ENCODE measurements at places on chromosomes 7 and 10.

- DNase-seq, result no peak
Observed at GRCh38 chr10:33212061-33212748, 122.3 kb downstream of the NRP1 start.

- DNase-seq, result no peak
Observed at GRCh38 chr7:149713061-149713730, 60.2 kb downstream of the ZNF467 start.

DNA sequence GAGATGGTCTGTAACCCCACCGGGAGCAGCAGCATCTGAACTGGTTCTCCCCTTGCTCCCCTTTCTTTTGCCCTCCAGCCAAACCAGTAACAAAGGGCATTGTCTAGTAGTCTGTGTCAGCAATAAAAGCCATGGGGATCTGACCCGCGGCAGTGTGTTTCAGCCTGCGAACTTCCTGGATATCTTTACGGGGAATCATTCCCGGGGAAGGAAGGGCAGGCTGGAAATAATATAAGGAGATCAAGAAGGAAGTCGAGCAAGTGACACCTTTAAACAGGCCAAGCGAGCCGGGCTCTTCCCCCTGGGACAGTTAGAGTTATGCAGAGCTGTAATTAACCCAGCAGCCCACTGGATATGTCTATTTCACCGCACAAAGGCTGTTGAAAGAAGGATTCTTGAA is 661.2 kb upstream of the GALNT17 start:
- DNase-seq, result no peak

DNA sequence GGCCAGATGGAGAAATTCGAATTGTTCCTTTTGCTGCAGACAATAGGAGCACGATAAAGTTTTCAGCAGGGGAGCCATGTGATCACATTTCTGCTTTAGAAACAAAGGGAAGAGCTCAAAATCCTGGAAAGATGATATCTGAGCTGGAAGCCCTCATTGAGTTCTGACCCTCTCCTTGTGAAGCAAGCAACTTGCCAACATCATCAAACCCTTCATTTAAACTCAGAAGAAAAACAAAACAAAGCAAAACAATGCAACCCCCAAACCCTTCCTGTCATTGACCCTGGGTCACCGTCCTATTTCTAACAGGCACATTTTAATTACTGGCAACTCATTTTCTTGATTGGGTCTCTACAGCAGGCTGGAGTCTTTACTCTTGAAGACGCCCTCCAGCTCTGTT is 198.3 kb upstream of the ZNF32 start:
- no peak for DNase-seq

DNA sequence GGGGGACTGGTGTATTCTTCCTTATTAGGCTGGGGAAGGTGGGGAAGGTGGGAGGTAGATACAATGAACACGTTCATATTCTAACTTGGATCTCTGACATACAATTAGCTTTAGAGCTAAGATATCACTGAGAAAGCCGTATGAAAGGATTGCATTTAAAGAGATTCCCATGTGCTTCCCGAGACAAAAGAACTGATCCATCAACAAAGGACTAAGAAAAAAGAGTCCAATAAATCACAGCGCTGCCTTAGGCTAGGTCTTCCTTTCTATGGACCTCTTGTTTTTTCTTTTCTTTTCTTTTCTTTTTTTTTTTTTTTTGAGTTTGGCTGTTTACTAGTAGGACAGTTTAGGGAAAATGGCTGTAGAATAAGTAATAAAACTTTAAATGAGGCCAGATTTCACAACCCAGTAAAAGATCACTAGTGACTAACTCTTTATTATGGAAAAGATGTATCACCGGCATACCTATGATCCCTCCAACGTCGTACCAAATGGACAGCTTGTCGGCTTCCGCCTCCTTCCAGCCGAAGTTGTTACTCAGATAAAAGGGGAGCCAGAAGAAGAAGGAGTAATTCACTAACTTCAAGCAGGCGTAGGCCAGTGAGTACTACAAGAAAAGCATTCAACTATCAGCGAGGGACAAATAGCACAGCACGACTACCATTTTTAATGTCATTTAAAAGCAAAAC is 50.0 kb downstream of the SLC37A3 start:
- DNase-seq, result no peak

- DNase-seq, result no peak
Observed at GRCh38 chr10:103720328-103720963, 134.9 kb downstream of the SH3PXD2A start.

DNA sequence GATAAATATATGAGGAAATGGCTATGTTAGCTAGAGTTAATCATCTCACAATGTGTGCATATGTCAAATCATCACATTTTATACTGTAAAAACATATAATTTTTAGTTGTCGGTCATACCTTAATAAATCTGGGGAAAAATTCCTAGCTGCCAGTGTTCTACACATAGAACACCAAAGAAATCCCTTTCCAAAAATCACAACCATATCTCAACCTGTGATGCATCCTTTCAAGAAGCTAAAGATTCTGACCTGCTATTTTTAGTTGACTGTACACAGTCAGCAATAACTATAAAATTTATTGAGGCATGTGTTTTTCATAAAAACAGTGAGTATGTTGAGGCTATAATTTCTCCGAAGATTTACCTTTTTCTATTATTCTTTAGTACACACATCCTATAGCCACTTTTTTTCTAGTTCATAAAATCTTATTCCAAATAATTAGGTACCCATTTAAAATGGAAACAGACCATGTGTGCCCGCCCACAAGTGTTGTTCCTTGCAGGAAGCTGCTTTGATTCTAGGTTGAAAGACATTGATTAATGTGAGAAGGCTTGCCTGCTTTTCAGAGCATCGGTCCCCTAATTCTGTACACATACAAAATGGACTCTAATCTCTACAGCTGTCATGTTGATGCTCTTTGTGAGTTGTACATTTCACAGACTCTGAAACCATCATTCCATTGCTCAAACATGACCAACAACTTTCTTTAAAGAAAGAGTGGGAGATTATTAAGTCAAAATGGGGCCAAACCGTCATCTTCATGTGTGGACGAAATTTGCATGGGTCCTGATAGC is 117.5 kb upstream of the LRRN3 start:
- no peak for DNase-seq

DNA sequence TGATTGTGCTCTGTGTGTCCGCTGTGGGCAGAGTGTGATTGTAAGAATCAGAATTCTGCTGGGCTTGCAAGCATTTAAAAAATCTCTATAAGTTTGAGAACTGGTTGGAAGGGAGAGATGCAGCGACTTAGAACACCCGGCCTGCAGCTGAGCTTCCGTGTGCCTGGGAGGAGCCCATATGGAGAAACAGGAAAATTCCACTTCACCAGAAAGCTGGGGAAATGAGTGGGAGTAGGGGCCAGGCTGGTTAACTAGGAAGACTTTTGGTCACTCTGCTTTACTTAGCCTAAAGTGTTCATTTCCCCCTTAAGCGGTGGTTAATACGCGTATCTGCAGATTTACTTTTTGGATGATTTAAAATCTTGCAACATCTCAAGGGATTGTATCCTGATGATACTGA is 72.2 kb downstream of the TCF7L2 start:
- DNase-seq, result no peak

DNA sequence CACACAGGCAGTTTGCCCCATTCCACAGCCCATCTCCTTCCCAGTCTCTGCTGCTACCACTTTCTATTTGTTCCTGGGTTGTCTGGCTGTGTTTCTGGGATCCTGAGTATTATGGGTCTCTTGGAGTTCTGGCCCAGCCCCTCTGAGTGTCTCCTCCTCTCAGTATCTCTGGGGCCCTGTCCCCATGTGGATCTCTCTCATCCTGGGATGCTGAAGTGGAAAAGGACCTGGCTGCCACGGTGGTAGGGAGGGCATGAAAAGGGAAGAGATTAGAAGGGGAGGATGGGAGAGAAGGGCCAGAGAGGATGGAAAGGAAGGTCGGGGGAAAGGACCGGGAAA is 54.5 kb upstream of the LBX1 start:
- no peak for DNase-seq

DNA sequence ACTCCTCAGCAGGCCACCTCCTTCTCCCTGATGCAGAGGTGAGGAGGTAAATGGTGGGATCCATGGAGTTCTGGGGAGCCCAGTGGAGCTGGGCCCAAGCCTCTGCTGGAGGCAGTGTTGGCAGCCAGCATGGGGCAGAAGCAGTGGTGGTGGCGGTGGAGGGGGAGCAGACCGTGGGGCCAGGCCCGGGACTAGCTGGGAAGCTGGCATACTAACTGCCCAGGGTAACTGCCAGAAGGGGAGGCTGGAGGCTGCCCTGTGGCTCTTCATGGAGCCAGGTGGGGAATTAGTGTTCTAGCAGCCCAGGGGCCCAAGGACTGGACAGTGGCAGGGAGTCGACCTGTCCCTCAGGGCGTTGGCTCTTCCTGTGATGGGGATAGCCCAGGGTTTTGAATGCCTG is 16.1 kb upstream of the SMARCD3 start:
- no peak for DNase-seq

GRCh38 chr7:79909176-79909575 is 225.5 kb upstream of the GNAI1 start:
- DNase-seq, result no peak

DNA sequence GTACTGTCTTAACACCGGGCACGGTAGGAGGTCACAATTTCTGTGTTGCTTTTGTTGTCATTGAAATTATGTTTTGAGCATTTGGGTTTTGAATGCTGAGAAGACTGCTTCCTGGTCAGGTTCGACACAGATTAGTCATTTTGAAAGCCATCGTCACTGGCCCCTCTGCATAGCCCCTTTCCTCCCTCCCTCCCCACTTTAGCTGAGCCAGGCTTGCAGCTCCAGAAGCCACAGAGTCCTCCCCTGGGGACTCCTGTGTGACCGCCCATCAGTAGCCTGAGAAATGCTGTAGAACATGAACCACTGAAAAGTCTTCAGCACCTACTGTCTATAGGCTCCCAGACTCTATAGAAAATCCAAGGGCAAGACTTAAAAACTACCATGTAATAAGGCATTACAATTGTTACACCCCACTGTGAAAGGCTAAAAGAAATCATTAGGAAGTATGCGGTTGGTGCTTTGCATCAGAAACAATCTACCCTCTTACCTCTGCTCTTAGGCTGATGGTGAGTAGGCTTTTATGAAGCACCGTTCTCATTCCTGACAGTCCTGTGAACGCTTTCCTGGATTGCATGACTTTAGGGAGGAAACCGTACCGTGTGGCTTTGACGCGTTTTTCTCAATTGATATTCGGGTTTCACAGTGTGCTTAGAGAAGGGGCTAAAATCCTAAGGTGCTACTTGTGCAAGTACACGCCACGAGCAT is 24.8 kb downstream of the JCAD start:
- DNase-seq, result no peak

- no peak for DNase-seq
Observed at GRCh38 chr7:87339373-87339897, 6.0 kb upstream of the CROT start.

DNA sequence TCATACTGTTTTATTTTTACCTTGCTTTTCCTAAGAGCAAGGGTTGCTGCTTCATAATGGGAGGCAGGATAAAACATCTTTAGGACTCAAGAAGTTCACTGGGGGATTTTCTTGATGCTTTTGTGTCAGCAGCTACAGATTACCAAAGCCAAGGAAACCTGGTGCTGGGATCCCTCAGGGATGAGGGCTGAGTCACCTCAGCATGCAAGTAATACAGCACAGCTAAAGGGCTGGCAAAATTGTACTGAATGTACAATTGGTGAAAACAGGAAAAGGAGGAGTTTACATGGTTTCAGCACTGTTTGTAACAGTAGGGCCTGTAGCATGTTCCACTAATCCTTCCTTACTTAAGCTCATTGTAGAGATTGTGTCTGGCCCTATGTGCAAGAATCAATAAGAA is 1056.8 kb downstream of the SORCS1 start:
- no peak for DNase-seq

GRCh38 chr10:76645341-76645740 is 992.3 kb downstream of the KCNMA1 start:
- no peak for DNase-seq

- DNase-seq, result no peak
Observed at GRCh38 chr10:54284526-54285193, 516.4 kb downstream of the PCDH15 start.

DNA sequence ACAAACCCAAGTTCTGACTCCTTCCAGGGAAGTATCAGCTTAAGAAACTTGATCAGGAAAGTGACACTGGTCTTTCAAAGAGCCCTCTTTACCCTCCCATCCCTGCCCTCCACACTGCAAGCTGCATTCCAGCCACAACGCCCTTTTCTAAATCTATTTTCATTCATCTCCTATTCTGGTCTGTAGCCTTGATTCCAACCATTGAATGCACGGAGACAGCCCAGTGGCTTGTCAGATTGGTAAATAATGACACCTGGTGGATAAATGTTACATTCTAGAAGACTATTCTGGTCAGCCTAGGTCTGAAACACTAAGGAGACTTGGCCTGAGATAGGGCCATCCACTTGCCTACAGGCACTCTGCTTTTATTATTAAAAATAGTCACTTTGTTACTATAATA is 20.9 kb downstream of the MORN4 start:
- no peak for DNase-seq

GRCh38 chr7:20696002-20696605 is 80.6 kb downstream of the ABCB5 start:
- no peak for DNase-seq

- no peak for DNase-seq
Observed at GRCh38 chr10:89670926-89671325, 25.9 kb upstream of the PANK1 start.

- no peak for DNase-seq
Observed at GRCh38 chr7:104838537-104839299, 175.3 kb upstream of the KMT2E start.

GRCh38 chr10:3886191-3886590 is 101.2 kb upstream of the KLF6 start:
- no peak for DNase-seq

- no peak for DNase-seq
Observed at GRCh38 chr7:121449735-121450240, 53.7 kb upstream of the FAM3C start.

- DNase-seq, result no peak
Observed at GRCh38 chr10:90373911-90374310, 483.9 kb downstream of the HTR7 start.

DNA sequence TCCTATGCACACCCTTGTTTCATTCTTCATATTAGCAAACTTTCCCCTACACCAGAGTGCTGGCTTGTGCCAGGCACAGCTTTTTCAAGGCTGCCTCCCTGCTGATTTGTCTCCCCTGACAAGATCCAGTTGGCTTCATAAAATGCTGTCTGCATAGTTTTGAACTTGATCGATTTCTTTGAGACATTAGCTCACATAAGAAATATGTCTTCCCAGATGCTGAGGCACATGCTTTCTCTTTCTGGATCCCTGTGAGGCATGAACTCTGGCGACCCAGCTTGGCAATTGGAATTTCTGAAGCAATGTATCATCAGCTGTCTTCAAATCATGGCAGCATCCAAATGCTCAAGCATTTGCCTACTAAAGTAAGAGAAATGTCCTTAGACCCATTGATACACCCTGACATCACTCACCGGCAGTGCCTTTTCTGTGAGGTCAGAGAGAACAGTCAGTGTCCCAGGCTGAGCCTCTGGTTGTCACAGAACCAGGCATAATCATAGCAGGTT is 616.4 kb upstream of the GHITM start:
- DNase-seq, result no peak

DNA sequence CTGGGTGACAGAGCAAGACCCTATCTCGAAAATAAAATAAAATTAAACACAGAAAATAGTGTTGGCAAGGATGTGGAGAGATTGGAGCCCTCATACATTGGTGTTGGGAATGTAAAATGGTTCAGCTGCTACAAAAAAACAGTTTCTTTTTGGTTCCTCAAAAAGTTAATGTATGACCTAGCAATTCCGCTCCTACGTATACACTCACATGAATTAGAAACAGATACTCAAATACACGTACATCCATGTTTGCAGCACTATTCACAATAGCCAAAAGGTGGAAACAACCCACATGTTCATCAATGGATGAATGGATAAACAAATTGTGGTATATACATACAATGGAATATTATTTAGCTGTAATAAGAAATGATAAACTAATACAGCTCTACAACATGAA is 28.4 kb upstream of the CHCHD3 start:
- no peak for DNase-seq

GRCh38 chr10:122236690-122237306 is 34.3 kb upstream of the BTBD16 start:
- DNase-seq, result no peak

Measured in NCI-H2029 (cell line).